ENCODE measurements at places on chromosomes 1 and 21. TPM values are rescaled to one million over a fixed set of nuclear protein-coding genes. Genes with fewer than 3 reads are reported as not detected.

GRCh38 chr1:94713472-94714141 lies 106.5 kb upstream of the SLC44A3 start:
- DNase-seq: no peak

GRCh38 chr21:31893851-31894415 lies 21.1 kb downstream of the HUNK start:
- DNase-seq: no peak

GRCh38 chr1:172429331-172430127 lies 9.0 kb downstream of the C1orf105 start:
- DNase-seq: no peak

- DNase-seq: no peak
Measured at GRCh38 chr1:94422115-94422820, 4.1 kb downstream of the ABCD3 start.

DNA sequence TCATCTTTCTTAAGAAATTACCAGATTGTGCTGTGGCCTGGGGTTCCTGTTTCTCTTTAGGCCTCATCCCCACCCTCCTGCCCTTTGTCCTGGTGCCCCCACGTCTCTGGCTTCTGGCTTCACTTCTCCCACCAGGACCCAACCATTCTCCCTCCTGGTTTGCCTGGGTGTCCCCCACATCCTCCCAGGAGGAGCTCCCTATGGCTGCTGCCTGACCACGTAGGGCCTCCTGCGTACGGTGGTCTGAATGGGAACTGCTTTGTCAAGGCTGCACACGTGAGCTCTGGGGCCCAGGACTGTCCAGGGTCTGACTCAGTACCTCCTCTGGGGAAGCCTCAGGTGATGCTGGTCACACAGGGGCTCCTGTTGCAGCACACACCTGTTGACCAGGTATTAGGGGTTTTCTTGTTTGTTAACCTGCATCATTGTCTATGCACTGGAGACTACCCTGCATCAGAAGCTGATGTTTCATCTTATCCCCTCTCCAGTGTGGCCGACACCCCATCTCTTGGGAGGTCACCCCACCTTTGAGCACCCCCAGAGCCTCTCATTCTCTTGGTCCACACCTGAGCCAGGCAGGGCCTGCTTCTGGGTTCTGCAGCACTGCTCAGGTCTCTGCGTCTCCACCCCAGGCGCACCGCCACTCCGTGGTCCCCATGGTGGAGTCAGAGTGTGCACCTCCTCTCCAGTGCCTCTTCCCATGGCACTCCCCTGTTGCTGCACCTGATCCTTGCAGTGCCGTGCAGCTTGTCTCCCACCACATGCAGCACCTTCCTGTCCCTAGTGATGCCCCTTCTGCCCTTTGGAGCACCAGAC lies 65.8 kb downstream of the S100B start:
- DNase-seq: no peak

GRCh38 chr1:1132956-1133750 lies 17.3 kb upstream of the C1orf159 start:
- DNase-seq: no peak

- DNase-seq: no peak
Measured at GRCh38 chr1:183600136-183600535, 9.9 kb upstream of the NCF2 start.

DNA sequence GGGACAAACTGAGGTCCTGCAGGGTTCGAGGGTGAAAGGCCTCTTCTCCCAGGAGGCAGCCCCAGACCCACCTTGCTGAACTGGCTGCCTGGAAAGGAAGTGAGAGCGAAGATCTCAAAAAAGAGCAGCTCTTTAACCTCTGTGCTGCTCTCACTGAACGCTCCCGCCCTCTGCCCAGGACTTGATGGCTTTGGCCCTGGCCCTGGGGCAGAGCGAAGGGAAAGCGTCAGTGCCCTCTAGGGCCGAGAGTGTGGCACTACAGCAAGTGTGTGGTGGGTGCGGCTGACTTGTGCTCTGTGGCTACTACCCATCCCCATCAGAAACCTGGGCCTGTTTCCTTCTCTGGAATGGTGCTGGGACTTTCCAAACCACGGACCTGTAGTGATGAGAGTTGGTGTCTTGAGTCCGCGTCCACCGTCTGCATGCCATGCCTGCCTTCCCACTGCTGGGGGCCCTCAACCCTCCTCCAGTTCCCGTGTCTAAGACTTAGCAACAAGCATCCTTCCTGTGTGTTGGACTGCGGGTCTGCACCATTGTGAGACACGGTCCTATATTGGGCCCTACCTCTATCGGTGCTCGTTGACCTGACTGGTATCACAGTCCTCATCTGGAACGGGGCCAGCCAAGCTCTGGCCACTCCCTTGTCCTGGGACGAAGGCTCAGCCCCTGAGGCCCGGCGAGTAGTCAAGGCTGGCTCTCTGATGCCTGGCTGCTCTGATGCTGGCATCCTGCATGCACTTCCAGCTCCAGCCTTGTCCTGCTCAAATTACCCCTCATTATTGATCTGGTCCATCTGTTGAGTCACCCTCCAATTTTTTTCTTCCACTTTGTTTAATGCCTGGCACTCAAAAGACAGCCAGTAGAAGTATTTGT lies 180.3 kb downstream of the DISC1 start:
- DNase-seq: no peak

DNA sequence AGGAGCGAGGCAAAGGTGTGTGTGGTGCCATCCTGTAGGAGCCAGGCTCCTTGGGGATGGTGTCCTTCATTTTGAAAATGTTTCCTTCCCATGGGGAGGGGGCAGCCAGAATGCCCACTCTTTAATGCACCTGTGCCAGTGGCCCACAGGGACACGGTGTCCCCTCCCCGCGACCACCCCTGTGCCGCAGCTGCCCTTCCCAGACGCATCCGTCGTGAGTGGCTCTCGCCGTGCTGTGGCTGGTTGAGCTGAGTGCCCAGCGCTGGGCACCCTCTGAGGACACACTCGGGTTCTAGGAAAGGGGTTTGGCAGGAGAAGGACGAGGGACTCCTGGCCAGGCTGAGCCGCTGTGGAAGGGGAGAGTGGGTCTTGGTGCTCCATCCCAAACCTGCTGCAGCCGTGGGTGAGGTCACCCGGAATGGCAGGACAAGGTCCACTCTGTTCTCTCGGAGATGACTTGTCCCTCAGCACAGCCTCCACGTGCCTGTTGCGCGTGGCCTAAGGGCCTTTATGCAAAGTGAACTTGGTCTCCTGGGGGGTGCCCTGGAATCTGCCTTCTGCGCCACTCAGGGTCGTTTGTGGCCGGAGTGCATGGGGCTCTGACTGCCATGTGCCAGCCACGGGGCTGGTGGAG lies 74.3 kb downstream of the SKI start:
- DNase-seq: no peak

- no peak for DNase-seq
Measured at GRCh38 chr1:240599299-240599698, 12.7 kb downstream of the GREM2 start.

KCNT2 gene
- 31.2 TPM for total RNA-seq

- no peak for DNase-seq
Measured at GRCh38 chr1:8571200-8571984, 246.0 kb downstream of the RERE start.

- no peak for DNase-seq
Measured at GRCh38 chr1:62222321-62222720, 27.7 kb downstream of the L1TD1 start.

DNA sequence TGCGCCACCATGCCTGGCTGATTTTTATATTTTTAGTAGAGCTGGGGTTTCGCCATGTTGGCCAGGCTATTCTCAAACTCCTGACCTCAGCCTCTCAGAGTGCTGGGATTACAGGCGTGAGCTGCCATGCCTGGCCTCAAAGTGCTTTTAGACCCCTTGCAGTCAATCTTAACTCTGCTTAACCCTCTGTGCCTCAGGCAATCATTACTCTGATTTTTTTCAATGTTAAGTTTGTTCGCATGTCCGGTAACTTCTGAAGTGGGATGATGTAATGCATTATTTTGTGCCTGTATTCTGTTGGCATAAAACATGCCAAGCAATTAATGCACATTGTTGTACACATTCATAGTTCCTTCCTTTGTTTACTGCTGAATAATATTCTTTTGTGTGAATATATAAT lies 18.6 kb downstream of the SMG7 start:
- no peak for DNase-seq

DNA sequence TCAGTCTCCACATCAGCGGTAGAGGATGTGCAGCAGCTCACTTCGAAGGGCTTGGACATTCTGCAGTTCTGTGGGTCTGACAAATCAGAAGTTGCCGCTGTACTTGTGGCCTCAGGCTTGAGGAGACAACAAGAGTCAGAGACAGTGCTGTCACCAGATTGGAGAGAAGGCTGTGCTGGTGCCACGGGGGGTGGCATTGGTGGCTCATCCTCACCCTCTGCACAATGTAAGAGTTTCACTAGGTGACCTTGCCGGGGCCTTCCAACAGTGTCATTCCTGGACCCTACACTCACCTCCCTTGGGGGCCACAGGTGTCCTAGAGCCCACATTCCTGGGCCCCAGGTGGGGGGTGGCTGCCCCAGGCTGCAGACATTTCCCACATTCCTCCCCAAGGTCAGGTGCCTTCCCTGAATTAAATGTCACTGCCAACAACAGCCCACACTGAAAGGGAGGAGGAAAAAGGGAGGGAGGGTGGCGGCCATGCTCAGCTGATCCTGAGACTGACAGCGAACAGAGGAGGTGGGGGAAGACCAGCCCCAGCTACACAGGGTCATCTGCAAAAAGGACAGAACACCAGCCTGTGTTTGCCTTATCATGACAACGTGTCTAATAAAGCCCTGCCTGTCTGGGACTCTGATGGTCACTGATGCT lies 46.4 kb downstream of the TMCC2 start:
- no peak for DNase-seq

CNIH3 gene
- 5.8 TPM for total RNA-seq

GRCh38 chr1:35524106-35524505 lies 33.1 kb downstream of the KIAA0319L start:
- no peak for DNase-seq

DNA sequence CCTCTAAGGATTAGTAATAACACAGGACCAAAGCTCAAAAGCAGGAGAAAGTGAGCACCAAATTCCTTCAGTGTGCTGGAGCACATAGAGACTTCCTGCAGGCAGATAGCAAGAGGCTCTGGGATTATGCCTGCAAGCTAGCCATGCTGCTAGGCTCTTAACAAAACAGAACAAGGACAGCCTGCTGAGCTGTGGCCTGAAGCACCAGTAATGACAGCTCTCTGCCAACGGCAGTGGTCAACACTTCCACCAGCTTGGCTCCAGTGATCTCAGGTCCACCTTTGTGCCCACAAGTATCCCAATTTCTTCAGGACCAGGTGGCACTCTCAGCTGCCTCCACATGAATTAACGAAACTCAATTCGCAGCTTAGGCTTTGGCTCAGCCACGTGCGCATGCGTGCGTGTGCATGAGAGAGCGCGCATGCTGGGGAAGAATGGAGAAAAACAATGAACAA lies 64.2 kb downstream of the SLC45A1 start:
- DNase-seq: no peak

DNA sequence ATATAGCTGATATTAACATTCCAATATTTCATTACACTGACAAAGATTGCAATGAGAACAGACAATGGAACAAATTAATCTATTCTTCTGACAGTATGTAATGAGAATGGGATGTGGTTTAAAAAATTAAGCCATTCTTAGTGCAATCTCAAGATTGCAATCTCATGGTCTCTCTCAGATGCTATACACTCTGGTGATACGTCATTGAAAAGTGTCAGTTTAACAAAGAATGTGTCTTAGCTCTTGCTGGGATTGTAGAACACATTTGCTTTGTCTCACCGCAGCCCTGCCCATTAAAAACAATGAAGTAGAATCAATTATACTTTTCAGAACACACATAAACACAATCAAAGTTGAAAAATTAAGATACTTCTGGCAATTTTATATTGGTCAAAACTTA lies 55.2 kb downstream of the LRRC53 start:
- DNase-seq: no peak

DNA sequence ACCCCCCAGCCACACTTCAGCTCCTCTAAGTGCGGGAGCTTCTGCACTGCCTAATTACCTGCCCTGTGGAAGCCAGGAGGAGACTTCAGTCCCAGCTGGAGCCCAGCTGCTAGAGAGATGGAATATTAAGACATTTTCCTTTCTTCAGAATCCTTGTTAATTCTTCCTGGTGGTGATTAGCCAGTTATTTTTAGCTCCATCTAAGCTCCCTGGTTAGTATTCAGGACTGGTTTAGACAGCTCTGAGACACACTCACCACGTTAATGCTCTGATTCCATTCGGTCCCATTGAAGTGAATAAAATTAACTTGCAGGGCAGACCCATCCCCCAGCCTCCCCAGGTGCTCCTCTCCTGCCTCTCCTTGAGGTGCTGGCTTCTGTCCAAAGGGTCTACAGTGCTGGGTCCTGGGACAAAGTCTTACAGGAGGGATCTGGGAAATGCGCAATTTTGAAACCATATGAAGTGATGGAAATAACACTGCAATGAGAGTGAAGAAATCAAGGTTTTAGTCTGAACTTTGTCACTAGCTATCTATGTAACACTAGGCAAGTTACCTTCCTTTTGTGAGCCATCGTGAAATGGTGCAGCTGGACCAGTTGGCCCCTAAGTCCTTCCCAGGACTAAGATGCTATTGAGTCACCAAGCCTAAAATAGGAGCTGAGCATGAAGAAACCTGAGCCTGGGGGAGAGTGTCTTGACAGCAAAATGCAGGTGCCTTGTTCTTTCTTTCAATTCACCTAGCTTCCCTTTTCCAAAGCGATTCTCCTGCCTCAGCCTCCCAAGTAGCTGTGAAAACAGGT lies 117.4 kb upstream of the ATP1A1 start:
- DNase-seq: no peak

RGS1 gene
- total RNA-seq: 51.2 TPM

GRCh38 chr1:100152271-100152670 lies 19.3 kb downstream of the TRMT13 start:
- no peak for DNase-seq

SLC16A4 gene
- 15.4 TPM for total RNA-seq

BATF3 gene
- total RNA-seq: 2.3 TPM

- DNase-seq: no peak
Measured at GRCh38 chr1:21932127-21932526, 5.0 kb downstream of the HSPG2 start.

DNA sequence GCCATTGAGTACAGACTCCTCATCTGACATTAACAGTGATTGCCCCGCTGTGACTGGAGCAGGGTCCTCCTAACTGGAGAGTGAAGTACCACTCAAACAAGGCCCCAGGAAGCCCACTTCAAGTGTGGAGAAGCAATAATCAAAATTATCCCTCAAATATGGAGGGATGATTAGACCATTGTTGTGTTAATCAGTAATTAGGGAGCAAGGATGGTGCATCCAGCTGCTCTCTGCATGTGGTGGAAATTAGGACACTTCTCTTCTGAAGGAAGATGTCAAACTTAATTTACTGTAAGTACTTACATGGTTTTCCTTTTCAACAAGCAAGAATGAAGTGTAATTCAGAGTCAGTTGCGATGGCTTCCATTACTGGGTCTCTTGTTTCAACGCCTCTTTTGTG lies 3.4 kb upstream of the ZP4 start:
- no peak for DNase-seq

DNA sequence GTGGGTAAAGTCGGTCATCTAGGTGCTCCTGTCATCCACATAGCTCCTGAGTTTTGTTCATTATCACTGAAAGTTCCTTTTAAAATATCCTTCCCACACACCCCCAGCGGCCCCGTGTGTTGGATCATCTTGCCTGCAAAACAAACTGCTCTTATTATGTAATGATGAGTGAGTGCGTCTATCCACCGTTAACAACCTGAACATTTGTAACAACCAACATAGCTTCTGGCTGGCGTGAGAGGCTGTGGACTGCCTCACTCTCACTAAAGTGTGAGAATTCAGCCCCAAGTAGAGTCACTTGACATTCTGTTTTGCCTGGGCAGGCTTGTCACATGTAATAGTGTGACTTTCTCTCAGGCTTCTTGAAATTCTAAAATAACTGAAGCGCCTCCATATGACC lies 14.5 kb upstream of the KCNA2 start:
- DNase-seq: no peak

HRNR gene
- total RNA-seq: not detected
